ENCODE measurements at places on chromosomes 11 and 22.

DNA sequence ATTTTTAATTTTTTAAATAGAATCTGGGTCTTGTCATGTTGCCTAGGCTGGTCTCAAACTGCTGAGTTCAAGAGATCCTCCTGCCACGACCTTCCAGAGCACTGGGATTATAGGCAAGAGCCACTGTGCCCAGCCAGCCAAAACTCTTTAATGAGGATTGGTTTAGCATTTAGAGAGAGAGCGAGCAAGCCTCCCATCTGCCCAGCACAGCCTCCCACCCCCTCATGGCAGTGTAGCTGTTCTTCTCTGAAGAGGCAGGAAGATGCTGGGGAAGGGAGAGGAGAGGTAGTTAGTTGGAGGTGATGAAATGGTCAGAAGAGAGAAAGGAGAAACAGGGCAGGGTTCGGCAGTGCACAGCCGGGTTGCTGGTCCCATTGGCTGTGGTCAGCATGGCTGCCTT is 105.7 kb downstream of the SCN3B start:
- DNase-seq: no peak

- DNase-seq: no peak
Measured at GRCh38 chr11:113278925-113279324, 35.5 kb upstream of the TTC12 start.

DNA sequence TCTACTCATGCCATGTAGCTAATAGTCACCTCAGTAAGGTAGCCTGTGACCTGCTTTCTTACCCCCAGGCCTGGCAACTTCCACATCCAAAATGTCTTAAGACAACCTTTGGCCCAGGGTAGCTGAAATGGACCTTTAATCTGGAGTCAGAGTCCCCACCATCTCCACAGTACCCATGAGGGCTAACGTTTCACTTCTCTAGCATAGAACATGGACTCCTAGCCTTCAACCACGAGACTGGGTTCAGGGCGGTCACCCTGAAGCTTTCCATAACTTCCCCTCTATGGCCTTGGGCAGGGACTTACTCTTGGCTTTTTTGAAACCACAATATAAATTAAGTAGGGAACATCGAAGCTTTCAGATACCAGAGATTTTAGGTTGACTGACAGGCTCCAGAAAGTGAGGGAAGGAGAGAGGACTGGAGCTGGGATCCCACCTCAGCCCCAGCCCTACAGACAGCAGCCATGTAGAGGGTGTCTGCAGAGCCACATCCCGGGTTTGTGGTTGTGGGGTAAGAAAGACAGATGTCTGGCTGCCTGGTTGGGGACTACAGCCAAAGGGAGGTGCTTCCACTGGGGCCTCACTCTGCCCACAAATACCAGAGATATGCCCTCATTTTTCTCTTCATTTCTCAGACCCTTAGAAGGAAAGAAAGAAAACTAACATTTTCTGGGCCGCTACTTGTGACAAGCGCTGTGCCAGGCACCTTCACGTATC is 2.6 kb downstream of the TBC1D10A start:
- DNase-seq: no peak

GRCh38 chr11:117413616-117414015 is 86.0 kb downstream of the CEP164 start:
- no peak for DNase-seq

GRCh38 chr11:74268456-74268855 is 43.0 kb downstream of the P4HA3 start:
- DNase-seq: no peak

GRCh38 chr22:20601308-20601707 is 93.9 kb downstream of the MED15 start:
- no peak for DNase-seq

DNA sequence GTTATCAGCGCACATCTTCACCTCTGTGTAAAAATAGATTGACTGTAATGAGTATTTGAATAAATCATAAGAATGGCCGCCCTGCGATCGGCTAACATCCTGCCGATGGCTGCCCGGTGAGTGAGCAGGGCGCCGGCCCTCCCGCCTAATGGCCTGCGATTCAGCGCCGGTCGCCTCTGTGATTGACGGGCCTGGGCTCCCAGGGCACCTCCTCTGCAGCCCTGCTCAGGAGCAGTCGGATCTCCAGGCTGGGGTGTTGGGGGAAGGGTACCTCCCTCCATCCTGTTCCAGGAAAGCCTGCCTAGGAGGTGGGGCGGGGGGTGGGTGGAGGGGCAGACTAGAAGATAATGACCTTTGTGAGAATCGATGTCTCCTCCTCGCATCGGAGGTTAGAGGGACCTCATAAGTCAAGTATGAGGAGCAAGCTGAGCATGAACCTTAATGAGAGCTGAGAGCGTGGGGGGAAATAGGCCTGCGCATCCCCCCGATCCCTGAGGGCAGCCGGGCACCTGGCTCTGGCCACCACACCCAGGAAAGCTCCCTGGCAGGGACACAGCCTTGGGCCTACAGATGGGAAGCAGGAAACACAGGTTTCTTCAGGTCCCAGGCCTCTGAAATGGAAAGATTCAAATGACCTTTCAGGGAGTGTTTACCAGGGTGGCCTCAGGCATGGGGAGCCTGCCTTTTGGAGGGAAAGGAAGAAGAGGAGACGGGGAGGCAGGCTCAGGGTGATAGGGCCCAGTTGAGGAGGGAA is 71.7 kb downstream of the PKNOX2 start:
- DNase-seq: no peak

GRCh38 chr11:100689141-100689540 is 2.1 kb downstream of the ARHGAP42 start:
- DNase-seq: no peak

GRCh38 chr11:123585706-123586105 is 68.7 kb downstream of the SCN3B start:
- DNase-seq: no peak

- peak; percentile 56 for DNase-seq
Measured at GRCh38 chr11:70650075-70650909, 252.0 kb downstream of the CTTN start.

- DNase-seq: no peak
Measured at GRCh38 chr11:117314840-117315239, 1.2 kb downstream of the BACE1 start.

GRCh38 chr11:95387325-95387724 is 156.3 kb upstream of the SESN3 start:
- no peak for DNase-seq

GRCh38 chr11:131756479-131757110 is 386.2 kb downstream of the NTM start:
- DNase-seq: no peak

DNA sequence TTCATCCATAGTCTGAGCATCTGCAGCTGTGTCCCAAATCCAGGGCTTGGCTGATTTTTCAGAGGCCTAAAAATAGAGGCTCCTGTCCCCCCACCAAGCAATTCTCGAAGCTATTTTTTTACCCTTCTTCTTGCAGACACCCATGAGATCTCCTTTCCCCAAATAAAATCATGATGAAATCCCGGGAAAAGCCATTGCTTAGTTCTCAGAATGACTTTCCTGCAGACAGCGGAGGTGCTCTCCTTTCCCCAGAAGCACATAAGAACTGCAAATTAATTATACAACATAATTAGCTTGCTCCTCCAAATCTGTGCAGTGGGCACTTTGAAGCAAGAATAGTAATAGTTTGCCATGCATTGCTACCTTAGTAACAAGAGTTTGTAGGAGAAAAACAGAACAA is 83.6 kb upstream of the ASPHD2 start:
- DNase-seq: no peak

DNA sequence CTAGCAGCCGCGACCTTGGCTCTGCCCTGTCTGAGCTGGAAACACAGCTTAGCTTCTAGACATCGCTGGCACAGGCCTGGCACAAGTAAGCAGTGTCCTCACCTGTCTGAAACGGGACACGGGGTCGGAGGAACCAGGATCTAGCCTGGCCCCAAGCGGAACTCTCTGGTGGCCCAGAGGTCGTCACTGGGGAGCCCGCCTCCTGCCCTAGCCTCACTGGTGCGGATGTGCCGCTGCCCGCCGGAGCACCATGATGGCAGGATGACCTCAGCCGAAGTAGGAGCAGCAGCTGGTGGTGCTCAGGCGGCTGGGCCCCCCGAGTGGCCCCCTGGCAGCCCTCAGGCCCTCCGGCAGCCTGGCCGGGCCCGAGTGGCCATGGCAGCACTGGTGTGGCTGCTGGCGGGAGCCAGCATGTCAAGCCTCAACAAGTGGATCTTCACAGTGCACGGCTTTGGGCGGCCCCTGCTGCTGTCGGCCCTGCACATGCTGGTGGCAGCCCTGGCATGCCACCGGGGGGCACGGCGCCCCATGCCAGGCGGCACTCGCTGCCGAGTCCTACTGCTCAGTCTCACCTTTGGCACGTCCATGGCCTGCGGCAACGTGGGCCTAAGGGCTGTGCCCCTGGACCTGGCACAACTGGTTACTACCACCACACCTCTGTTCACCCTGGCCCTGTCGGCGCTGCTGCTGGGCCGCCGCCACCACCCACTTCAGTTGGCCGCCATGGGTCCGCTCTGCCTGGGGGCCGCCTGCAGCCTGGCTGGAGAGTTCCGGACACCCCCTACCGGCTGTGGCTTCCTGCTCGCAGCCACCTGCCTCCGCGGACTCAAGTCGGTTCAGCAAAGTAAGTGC is 871 bp downstream of the SLC35E4 start:
- DNase-seq: no peak

DNA sequence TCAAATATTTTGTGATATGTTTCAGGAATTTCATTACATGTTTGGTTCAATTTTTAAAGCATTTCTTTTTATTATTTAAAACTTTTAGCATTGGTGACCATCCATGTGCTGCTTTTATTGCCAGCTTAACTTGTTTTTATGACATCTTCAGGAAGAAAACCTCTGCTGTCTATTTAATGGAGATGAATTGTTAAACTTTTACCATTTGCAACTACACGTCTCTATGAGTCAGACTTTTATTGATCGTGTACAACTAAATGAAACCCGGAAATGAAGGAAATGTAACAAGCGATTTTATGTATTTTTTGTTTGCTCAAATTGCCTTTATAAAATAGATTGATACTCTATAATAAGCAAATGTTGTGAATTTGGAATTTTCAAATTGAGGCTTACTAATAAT is 113.0 kb downstream of the PTPRJ start:
- no peak for DNase-seq

GRCh38 chr11:1825039-1825740 is 9.6 kb upstream of the SYT8 start:
- no peak for DNase-seq

DNA sequence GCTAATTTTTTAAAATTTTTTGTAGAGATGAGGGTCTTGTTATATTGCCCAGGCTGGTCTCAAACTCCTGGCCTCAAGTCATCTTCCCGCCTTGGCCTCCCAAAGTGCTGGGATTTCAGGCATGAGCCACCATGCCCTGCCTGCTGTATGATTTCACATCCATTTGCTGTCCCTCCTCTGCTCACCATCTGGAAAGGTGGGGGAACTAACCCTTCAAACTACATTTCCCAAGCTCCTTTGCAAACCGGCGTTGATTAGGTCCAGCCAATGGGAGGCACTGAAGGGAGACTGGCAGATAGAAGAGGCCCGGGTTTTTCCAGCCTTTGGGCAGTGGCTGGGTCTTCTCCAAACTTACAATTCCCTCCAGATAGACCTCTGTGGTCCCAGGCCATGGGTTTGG is 19.3 kb downstream of the RFPL1 start:
- no peak for DNase-seq

DNA sequence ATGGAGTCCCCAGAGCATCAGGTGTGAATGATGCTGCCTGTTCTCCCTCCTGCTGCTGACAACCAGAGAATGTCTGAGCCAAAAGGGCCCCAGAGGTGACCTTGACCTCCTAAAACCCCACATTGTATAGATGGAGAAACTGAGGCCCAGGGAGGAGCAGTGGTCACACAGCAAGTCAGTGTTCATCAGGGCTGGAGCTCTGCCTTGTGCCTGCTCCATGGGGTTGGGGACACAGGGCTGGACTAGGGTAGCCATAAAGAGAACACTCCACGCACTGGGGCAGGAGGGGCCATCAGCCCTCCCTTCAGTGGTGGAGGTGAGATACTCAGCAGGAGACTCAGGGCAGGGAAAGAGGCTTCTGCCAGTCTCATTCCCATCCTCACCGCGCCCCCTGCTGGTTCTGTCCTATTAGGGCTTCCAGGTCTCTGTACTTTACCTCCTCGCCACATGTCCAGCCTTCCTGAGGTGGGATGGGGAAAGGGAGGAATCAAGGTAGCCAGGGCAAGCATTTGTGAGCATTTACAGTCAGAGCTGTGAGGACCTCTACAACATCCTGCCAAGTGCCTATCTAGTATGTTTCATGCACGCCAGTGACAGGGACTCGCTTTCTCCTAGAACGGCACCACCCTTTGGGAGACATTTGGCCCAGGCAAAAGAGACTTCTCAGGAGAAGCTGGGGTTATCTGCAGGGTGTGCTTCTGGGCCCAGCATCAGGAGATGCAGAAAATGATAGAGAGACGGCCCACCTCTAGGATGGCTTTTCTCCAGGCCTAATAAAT is 43.2 kb downstream of the NEU3 start:
- DNase-seq: no peak

- no peak for DNase-seq
Measured at GRCh38 chr11:10605941-10606381, 37.5 kb upstream of the LYVE1 start.

DNA sequence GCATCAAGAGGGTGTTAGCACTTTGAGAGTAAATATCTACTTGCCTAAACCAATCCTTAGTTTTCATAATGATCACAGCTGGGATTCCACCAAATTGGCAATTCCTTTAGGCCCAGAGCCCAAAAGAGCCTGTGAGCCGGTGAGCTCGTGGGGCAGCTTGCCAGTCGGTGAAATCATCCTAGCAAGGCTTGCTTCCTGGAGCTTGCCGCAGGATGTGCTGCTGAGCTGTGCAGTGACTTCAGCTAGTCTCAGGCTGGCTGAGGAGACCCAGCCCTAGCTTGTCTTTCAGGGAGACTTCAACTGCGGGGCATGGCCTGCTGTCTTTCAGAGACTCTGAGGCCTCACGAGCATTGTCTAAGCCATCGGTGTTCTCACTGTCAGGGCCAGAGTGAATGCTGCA is 73.6 kb upstream of the SUSD2 start:
- DNase-seq: peak; percentile 11

DNA sequence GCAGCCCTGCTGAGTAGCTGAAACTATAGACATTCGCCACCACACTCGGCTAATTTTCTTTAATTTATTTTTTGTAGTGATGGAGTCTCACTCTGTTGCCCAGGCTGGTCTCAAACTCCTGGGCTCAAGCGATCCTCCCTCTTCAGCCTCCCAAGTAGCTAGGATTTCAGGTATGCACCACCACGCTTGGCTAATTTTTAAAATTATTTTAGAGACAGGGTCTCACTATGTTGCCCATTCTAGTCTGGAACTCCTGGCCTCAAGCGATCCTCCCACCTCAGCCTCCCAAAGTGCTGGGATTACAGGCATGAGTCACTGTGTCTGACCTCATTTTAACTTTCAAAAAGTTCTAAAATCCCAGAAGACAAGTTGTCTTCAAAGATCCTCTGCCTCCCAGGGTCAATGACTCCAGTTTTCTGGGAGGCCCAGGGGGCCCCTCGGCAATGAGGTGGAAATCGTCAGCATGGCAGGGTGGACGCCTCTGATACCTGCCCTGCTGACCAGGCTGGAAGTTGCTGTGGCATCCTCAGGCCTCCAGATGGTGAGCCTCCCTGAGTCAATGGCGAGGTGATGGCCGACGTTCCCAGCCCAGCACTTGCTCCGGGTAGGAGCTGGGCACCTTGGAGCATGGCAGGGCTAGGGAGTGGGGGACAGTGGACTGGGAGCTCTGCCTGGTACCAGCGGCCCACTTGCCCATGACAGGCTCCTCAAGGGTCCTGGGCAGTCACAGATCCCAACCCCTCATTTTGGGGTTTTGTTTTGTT is 31.1 kb downstream of the RPL3 start:
- no peak for DNase-seq
